ENCODE measurements at places on chromosomes 4 and X.

DNA sequence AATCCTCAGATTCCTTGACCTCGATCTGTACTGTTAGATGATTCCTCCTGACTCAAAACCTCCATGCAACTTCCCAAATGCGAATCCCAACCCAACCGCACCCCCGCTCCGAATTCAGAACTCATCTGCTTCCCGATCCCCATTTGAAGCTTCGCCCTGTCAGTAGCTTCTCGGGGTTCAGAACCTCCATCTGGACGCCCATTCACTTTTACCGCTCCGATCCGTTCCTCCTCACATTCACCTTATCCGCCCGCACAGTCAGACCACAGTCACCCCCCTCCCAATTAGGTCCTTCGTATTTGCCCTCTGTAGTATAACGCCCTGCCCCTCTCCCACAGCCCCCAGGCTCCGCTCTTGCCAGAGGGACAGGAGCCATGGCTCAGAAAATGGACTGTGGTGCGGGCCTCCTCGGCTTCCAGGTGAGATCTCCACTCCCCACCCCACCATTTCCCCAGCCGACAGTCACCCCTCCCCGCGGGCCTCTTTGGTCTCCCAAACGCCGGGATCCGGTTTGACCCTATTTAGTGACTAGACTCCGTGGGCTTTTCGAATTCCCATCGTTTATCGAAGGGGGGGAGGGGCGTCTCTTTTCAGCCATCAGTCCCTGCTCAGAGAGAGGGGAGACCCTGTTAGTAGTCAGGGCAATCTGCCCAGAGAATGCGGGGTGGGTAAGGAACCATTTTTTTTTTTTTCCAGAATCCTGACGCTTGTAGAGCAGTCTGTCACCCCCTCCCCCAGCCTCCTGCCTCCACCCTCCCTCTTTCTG, 691 bp downstream of the MAGED1 start:
- DNase-seq, result no peak

DNA sequence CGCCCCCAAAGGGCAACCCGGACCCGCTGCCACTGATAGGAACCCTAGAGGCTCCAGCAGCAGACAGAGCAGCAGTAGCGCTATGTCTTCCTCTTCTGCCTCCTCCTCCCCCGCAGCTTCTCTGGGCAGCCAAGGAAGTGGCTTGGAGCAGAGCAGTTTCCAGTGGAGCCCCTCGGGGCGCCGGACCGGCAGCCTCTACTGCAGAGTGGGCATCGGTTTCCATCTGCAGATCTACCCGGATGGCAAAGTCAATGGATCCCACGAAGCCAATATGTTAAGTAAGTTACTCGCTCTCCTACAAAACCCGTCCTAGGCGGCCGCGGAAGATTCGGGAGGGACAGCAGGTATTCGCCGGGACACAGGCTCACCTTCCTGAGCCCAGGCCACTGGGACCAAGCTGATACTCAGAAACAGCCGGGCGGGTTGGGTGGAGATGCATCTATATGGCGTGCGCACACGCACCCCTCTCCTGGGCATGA, 477 bp downstream of the FGF5 start:
- no peak for DNase-seq

- DNase-seq, result no peak
Observed at GRCh38 chr4:2408401-2408958, 10.0 kb downstream of the ZFYVE28 start.

GRCh38 chr4:153450544-153450917, 15.6 kb upstream of the TMEM131L start:
- no peak for DNase-seq

DNA sequence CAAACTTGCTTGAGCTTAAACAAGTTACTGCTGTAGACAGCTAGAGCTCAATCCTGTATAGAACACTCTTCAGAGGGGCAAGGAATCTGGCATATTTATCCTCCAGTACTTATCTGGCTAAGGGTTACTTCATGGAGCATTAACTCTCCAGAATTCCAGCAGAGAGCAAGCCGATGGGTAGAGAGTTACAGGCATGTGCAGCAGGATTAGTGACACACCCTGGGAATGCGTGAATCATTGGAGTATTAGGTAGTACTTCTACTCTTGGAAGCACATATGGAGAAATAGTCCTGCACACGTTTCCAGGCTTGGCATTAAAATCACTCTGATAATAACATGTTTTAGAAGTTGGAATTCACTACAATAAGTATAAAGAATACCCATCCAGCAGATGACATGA, 35.4 kb downstream of the GRXCR1 start:
- DNase-seq, result no peak

GRCh38 chr4:169128902-169129301, 118.8 kb upstream of the CBR4 start:
- no peak for DNase-seq

DNA sequence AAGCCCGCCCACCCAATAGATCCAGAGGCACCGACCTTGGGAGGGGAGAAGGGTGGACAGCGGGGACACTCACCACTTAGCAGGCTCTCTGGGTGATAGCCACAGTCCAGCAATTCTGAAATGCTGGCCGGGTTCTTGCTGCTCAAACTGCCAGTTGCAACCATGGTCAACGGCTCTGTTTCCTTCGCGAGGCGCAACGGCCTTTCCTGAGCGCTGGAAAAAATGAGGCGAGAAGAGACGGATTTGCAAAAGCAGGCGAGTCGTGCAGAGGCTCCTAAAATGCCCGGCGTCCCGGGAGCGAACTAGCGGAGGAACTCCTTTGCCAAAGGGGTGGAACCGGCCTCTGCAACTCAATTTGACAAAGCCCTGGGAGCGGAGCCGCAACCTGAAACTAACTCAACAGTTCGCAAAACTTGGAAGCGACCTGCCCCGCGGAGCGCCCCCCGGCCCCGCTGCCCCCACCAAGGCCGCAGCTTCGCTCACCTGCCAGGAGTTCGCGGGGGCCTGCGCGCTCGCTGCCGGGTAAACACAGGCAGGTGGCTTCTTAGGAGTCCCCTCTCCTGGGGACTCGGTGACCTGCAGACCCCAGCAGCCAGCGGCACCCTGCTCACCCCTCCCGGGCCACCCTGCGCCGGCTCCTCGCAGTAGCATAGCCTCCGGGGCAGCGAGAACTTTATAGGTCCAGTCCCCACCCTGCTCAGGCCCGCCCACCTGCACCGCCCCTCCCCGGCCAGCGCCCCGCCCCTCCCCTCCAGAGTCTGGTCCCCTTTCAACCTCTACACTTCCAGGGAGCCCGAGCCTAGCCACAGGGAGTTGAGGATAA, at the start of gene DDIT4L:
DDIT4L (minus strand) TSS at position 649 of the 823 bp plus-strand sequence; CDS start at position 164, 485 bp downstream.
- no peak for DNase-seq

DNA sequence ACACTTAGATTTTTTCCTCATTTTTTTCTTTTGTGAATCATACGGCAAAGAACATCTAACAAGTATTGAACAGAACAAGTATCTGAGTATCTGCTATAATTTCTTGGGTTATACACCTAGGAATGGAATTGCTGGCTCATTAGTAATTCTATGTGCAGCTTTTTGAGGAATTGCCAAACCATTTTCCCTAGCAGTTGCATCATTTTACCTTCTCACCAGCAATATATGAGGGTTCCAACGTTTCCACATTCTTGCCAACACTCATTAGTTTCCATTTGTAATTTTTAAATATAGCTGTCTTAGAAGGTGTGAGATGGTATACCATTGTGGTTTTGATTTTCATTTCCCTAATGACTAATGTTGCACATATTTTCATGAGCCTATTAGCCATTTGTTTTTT, 41.1 kb upstream of the DCAF8L1 start:
- DNase-seq, result no peak

- DNase-seq, result no peak
Observed at GRCh38 chr4:175282407-175282806, 364.2 kb downstream of the ADAM29 start.
